Cortex of kidney (tissue), 1 donor: ENCODE measurements at places on chromosomes 5 and 9.

DNA sequence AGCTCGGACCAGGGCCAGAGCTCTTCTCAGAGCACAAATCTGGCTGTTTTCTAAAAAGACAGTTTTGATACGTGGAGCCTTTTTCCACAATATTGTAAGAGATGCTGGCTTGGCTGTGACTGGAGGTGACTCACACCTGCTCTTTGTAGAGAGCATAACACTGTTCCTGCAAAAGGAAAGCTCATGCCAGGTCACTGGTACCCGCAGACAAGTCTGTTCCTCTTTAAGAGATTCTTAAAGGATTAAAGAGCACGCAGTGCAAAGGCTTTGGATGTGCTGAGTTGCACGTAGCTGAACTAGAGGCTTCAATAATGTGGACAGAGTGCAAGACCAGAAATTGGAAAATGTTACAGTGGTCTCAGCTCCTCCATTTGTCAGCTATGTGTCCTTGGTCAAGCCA, 19.0 kb downstream of the ACTL7B start:
- no peak for DNase-seq

GRCh38 chr5:167771571-167771970, 519.9 kb upstream of the WWC1 start:
- DNase-seq: no peak

- DNase-seq: no peak
Measured at GRCh38 chr5:172911976-172912375, 47.2 kb upstream of the RPL26L1 start.

- no peak for DNase-seq
Measured at GRCh38 chr5:135219868-135220267, 179.2 kb downstream of the MACROH2A1 start.

DNA sequence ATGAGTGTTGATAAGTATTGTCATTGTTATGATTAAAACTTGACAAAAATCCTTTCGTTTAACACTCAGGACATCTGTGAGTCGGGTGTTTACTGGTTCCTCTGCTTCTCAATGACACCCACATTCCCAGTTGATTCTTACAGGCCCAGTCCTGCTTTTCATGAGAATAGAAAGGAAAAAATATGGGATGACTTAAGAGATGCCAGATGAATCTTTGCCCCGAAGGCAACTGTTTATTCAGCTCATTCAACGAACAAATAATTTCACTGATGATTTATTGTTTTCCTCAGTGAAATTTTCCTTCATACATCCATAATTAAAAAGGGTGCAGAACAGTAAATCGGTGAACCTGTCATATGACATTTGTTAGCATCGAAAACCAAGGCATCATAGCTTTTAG, 452.4 kb upstream of the WWC1 start:
- no peak for DNase-seq

DNA sequence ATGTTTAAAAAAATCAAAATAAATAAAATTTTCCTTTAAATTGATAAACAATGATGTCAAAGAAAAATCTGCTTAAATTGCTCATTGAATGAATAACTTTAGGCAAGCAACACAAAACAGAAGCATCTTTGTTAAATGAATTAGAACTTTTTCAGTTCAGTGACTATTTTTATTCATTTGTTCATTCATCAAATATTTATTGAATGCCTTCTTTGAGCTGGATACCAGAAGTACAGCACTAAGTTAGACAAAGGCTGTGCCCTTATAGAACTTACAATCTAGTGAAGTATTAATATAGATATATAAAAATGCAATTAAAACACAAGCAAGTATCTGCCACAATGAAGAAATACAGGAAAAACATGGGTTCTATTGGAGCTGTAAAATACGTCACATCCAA, 10.8 kb downstream of the FNIP1 start:
- DNase-seq: no peak

- DNase-seq: no peak
Measured at GRCh38 chr9:21656776-21657674, 145.4 kb upstream of the MTAP start.

- no peak for DNase-seq
Measured at GRCh38 chr9:136160995-136161610, 42.4 kb upstream of the TMEM250 start.

DNA sequence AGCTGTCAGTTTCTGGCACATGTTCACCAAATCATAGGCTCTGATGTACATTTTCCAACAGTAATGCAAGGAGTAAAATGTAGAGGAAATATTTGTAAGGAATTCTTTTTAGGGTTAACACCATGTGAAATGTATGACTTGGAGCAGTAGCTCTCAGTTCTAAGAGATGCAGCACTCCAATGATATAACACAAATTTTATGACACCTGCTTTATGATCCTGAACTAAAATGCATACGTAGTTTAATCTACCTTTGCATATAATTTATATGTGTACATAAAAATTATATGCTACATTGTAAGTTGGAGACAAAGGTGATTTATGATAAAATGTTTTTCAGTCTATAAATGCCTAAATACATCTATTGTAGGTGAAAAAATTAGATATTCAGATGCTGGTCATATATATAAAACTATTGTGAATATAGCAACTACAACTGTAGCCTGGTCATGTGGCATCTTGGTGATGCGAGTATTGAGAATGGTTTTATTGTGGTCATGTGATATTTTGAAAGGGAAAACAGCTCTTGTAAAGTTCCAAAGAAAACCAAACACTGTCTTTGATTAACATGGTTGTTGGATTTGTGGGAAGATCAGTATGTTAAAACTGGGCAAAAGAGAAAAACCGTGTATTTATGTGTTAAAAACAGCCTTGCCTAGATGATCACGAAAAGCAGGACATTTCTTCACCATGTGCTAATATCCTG, 171.0 kb downstream of the TRIO start:
- DNase-seq: no peak

- DNase-seq: no peak
Measured at GRCh38 chr9:124286292-124286931, 28.7 kb downstream of the NEK6 start.

GRCh38 chr5:431001-431710, 11.8 kb upstream of the EXOC3 start:
- no peak for DNase-seq

DNA sequence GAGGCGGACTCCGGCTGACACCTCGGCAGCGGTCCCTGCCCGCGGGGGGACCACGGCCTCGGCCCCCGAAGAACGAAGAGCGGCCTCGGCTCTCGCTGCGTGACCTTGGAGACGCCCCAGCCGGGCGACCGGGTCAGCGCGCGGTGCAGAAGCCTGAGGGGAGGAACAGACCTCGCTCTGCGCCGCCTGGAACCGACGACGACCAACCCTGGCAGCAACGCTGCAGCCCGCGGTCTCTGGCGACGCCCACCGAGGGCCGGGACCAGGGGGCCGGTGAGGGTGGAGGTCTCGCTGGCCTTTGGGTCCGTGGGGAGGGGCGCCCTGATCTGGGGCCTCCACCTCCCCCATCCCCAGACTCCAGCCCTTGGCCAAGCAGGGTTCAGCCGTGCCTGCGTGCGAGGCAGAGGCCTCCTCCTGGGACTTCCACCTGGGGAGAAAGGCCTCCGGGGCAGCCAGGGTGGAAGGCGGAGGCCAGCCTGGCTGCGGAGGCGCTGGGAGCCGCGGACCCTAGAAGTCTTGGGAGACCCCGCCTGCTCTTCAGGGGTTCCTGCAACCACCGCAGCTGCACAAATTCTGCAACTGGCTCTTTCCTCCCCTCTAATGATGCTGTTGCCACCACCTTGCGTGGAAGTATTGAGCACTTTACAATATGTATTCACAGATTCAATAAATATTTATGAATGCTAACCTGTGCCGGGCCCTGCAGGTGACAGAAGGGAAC, 44.3 kb upstream of the SLC12A7 start:
- DNase-seq: no peak

DNA sequence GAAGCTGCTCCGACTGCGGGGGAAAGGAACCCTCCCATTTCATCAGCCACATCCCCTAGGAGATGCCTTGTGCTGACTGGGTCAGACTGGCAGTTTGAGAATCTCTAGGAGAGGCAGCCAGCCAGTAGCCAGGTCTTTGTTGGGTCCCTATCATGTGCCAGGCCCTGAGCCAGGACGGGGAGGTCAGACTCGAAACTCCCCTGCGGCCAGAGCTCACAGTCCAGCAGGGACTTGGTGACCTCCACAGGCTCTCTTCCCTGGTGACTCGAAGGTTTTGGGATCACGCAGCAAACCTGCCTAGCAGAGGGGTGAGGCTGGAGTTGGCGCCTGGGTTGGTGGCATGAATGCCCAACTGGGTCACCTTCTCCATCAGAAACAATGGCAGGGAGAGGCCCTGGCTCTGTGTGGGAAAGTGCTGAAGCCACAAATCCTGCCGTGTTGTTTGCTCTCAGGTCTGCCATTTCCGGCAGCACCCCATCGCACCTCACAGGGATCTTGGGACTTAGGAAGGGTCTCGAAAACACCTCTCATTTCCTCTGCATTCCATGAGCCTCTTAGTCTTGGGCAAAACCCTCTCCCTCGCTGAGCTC, 14.4 kb upstream of the ORM1 start:
- DNase-seq: no peak

- DNase-seq: no peak
Measured at GRCh38 chr5:1474866-1475543, 29.8 kb upstream of the SLC6A3 start.

GRCh38 chr9:104074876-104075275, 19.2 kb upstream of the SMC2 start:
- no peak for DNase-seq

- DNase-seq: no peak
Measured at GRCh38 chr9:99181621-99182020, 40.1 kb downstream of the ALG2 start.

GRCh38 chr9:5364294-5365024, 24.8 kb upstream of the RLN1 start:
- no peak for DNase-seq

DNA sequence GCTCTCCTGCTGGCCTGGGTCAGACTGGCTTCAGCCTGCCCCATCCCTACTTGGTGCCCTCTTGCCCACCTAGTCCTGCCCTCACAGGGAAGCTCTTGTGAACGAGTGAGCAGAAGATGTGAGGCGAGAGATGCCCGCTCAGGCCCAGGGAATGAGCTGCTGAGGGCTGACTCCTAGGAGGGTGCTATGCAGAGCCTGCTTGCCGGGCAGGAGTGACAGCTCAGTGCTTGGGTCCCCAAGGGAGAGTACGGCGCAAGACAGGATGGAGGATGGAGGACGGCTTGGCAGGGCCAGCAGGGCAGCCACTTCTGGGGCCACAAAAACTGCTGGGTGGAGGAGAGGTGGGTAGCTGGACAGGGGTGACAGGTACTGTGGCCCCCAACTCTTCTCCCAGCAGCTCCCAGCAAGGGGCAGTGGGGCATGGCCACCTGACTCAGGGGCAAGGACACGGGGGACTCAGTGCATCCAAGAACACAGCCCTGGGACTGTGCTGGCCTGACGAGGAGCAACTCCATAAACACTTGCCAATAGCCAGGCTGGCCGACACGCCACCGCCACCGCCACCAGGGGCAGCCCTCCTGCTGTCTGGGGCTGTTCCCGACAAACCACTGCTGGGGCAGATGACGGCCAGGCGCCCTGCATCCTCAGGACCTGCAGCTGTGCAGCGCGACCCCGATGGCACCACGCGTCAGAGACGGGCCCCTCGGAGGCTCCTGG, 55.6 kb upstream of the UBAC1 start:
- no peak for DNase-seq

DNA sequence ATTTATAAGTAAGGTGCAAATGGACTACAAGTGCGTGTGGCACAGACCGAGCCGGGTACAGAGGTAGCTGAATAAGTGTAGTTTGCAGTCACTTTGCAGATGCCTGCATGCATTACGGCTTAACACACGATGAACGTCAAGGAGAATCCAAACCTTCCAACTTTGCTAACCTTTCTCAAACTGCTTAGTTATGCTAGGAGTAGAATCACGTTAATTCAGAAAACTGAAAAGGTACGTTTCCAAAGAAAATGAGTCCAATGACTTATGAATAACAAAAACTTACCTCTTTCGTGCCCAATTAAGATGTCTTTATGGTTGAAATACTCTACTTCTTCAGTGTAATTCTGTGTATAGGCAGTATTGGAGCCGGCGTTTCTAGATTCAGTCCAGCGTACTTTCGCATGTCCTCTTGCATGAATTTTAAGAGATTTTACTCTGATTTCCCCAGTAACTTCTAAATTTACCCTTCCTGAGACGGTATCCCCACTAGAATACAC, 539 bp downstream of the ARRDC3 start:
- no peak for DNase-seq

- no peak for DNase-seq
Measured at GRCh38 chr9:129606161-129607026, 14.5 kb downstream of the C9orf50 start.

DNA sequence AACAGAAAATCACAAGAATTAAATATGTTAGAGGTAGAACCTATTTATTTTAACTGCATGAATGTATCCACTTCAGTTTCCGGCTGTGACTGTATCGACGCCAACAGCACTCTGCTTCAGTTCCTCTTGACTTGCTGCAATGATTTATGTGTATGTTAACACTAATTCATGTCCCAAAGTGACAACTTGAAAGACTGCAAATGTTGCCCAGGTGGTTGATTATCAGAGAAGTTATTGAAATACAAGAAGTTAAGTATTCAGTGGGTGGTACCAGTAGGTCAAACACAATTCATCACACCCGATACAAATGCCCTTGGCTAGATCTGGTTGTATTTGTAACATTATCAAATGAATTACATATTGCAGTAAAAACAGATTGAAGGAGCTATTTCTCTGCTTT, 622.7 kb upstream of the CDH18 start:
- DNase-seq: no peak

DNA sequence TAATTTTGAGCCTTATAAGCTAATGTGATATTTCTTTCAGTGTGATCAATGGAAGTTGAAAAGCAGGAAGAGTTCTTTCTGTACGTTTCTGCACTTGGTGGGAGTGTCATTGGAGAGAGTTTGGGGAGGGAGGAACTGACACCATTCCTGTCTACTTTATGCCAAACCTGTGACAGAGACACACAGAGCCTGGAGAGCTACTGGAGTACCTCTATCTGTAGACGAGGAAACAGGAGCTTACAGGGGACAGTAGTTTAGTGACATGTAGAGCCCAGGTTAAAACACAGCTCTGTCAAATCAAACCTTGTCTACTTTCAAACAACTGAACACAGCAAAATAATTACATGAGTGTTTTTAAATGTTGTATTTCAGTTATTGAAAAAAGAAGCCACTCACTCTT, 103.6 kb downstream of the PDE4D start:
- no peak for DNase-seq

GRCh38 chr5:7850395-7851239, at the start of gene CFAP90:
CFAP90 (minus strand) TSS chr5:7851133; CDS start chr5:7851021, 112 bp downstream.
- DNase-seq: no peak

DNA sequence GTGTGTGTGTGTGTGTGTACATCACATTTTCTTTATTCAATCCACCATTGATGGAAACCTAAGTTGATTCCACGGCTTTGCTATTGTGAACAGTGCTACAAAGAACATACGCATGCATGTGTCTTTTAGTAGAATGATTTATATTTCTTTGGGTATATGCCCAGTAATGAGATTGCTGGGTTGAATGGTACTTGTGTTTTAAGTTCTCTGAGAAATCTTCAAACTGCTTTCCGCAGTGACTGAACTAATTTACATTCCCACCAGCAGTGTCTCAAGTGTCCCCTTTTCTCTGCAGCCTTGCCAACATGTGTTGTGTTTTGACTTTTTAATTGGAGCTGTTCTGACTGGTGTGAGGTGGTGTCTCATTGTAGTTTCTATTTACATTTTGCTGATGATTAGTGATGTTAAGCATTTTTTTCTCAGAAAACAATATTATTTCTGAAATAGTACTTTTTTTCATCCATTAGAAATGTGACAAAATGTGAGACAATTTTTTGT, 769.7 kb downstream of the TAF11L14 start:
- no peak for DNase-seq
